ENCODE measurements at places on chromosomes 5 and 9.

DNA sequence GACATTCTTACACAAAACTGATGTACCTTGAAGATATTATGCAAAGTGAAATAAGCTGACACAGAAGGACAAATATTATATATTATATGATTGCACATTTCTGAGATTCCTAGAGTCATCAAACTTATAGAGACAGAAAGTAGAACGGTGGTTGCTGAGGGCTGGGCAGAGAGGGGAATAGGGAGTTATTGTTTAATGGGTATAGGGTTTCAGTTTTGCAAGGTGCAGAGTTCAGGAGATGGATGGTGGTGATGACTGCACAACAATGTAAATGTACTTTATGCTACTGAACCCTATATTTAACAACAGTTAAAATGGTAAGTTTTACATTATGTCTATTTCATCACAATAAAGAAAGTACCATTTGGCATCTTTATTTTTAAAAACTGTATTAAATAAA lies 315.8 kb upstream of the POU5F2 start:
- no peak for DNase-seq

DNA sequence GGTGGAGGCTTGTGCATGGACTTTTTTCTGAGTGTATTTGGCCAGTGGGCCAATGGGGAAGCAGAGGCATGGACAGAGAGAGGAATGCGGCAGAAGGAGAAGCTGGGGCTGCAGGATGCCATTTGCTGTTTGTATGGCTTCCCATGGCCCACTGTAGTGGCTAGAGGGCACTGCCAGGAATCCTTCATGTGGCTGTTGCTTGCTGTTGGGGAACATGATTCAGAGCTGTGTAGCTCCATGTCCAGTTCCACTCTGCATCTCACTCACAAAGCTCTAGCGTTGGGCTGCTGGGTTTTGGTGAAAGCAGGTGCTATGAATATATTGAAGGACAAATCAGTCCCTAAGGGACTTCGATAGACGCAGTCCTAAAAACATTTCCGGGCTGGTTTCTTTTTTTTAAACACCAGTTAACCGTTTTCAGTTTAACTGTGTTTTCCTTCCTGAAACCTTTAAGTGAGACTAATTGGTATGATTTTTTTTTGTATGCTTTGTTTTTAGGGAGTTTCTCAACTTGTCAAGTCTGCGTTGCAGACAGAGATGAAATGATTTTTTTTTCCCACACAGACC lies 51.3 kb downstream of the SLC22A5 start:
- DNase-seq = no peak

- DNase-seq = no peak
Observed at GRCh38 chr9:27451207-27451797, 72.8 kb upstream of the IFNK start.

GRCh38 chr5:132777209-132778069 lies at the start of gene SEPTIN8:
SEPTIN8 (minus strand) TSS chr5:132777239; CDS start chr5:132777137, 102 bp downstream.
- DNase-seq = peak; percentile 30

All from T-helper 2 cell (primary cell).